Pons (tissue), 1 donor: ENCODE measurements at places on chromosomes 5 and 9.

DNA sequence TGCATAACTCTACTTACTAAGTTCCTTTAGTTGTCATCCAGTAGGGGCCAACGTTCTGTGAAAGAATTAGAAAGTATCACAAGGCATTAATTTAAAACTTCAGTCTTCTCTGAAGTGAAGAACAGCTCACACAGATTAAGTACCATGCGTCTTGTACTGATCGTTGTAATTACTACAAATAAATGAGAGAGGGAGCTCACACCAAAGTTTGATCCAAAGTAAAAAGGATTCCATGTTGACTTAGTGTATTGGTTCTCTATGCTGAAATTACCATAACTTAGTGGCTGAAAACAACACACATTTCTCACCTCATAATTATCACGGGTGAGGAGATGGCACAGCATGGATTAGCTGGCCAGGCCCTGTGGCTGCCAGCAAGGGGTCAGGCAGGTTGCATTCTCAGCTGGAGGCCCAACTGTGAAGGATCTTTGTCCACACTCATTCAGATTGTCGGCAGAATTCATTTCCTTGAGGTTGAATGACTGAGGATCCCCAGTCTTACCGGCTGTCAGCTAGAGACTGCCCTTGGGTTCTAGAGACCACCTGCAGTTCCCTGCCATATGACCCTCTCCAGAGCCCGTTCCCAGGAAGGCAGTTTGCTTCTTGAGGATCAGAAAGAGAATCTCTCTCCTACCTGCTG, 169.1 kb downstream of the YTHDC2 start:
- no peak for DNase-seq

GRCh38 chr9:31615966-31616365, 768.5 kb upstream of the ACO1 start:
- DNase-seq: no peak

DNA sequence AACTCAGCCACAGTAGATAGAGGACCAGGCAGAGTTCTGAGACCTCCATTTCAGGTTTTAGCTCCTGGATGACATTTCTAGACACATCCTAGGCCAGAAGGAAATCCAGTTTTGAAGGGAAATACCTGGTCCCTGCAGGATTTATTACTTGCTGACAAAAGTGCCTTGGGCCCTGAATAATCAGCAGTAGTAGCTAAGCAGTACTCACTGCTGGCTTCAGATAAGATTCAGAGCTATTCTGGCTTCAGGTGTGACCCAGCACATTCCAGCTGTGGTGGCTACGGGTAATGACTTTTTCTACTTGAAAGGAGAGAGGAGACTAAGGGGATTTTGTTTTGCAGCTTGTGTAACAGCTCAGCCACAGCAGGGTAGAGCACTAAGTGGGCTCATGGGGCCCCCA, 34.0 kb downstream of the NDUFAF2 start:
- DNase-seq: no peak

GRCh38 chr5:21823588-21823987, 1029.6 kb downstream of the CDH12 start:
- no peak for DNase-seq

GRCh38 chr9:86909388-86909787, 37.9 kb downstream of the GAS1 start:
- no peak for DNase-seq

DNA sequence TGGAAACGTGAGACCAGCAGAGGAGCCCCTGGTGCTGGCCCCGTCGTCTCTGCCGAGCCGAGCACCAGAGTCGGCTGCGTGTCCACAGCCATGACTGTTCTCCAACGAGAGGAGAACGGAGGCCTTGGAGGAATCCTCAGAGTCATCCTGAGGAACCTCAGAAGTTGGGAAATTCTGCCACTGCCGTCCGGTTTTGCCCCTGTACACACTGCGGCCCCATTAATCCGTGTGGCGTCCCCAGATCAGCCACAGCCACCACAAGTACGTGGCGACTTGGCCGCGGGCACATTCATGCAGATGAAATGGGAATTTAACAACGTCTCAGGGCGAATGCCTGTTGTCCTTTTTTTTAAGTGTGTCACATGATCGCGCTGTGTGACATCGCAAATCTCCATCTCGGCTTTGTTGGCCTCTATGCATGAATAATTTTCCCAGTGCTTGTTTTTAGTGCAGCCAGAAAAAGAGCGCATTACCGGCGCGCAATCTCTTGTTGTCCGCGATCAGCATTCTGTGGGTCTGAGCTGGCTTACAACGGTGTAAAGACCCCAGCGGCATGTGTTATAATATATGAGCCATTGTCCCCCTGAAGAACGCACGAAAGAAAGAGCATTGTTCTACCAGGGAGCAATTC, 323.0 kb upstream of the IRX4 start:
- DNase-seq: no peak

- DNase-seq: peak; percentile 61
Measured at GRCh38 chr5:150781706-150782614, 3.4 kb downstream of the SMIM3 start.

- peak; percentile 64 for DNase-seq
Measured at GRCh38 chr5:56900858-56901578, 8.4 kb upstream of the SETD9 start.

- DNase-seq: no peak
Measured at GRCh38 chr9:108196332-108197007, 659.3 kb downstream of the ACTL7B start.

DNA sequence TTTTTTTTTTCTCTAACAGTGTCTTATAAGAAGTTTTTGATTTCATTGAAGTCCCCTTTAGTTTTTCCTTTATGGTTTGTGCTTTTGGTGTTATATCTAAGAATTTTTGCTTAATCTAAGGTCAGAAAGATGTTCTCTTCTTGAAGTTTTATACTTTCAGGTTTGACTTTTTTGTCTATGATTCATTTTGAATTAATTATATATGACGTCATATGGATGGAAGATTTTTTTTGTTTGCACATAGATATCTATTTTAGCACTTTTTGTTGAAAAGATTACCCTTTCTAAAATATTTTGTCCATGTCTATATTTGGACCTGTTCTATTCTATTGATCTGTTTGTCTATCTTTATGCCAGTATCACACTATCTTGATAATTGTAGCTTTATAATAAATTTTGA, 16.3 kb downstream of the UBAP1 start:
- DNase-seq: no peak

- no peak for DNase-seq
Measured at GRCh38 chr5:159509002-159509660, 178.8 kb upstream of the IL12B start.
